ENCODE measurements at places on chromosomes 2 and 18.

- DNase-seq: no peak
These were observed 1.5 kb downstream of the INO80D start for GRCh38 chr2:206084439-206084869.

GRCh38 chr2:33022395-33022985 lies 75.7 kb downstream of the LTBP1 start:
- no peak for DNase-seq

DNA sequence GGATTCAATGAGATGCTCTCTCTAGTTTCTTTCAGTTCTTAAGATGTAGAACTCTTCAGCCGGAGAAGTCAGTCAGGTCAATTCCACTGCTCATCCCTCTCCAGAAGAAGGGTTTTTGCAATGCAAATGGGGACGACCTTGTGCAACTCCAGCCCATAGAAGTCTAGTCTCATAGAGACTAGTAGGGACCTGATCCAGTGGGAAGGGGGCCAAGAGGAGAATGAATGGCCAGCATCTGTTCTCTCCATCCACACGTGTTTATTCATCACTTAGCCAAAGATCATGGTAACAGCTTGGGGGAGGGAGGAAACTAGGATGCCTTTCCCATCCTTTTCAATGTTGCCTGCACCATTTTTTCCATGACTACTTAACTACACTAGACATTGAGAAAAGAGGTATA lies 120.2 kb downstream of the LAMA3 start:
- no peak for DNase-seq

DNA sequence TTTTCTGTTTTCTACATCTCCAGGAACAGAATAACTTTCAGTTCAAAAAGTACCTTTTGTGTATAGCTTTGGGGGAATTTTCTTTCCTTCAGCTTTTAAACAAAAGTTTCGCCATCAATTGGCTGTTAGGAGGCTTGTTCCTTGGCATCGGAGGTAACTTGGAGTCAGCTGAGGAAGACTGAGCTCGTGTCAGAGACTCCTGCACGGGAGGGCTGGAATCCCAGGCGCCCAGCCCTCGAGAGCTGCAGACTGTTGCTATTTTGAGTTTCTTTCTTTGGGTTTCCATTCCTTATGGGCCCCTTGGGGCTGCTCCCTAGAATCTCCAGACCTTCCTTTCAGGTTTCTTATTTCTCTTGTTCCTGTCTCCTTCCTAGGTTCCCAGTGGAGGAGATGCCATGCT lies 8.1 kb downstream of the EMILIN2 start:
- DNase-seq: no peak

DNA sequence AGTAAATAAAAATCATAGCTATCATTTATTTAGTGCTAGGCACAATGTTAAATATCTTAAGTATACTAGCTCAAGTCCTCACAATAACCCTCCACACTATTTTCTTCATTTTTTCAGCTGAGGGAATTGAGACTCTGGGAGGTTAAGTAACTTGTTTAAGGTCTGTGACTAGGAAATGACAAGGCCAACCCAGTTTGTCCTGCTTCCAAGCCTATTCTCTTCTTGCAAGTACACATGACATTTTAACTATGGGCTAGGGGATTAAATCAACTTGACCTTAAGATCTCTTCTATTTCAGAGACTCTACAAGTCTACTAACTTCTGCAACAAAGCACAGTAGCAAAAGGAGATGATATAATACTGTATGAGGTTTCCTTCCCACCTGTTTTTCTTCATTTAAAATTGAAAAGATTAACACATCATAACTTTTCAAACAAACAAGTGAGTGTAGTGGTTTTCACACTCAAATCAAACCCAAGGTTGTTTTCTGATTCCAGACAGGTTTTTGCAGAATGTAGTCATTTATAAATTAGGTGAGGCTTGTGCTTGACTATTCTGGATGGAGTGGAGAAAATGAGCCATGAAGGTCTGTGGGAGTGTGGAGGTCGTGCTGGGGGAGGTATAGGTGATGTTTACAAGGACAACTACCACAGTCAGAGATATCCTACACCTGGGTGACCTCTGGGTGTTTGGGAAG lies 57.0 kb downstream of the CD28 start:
- DNase-seq: no peak

DNA sequence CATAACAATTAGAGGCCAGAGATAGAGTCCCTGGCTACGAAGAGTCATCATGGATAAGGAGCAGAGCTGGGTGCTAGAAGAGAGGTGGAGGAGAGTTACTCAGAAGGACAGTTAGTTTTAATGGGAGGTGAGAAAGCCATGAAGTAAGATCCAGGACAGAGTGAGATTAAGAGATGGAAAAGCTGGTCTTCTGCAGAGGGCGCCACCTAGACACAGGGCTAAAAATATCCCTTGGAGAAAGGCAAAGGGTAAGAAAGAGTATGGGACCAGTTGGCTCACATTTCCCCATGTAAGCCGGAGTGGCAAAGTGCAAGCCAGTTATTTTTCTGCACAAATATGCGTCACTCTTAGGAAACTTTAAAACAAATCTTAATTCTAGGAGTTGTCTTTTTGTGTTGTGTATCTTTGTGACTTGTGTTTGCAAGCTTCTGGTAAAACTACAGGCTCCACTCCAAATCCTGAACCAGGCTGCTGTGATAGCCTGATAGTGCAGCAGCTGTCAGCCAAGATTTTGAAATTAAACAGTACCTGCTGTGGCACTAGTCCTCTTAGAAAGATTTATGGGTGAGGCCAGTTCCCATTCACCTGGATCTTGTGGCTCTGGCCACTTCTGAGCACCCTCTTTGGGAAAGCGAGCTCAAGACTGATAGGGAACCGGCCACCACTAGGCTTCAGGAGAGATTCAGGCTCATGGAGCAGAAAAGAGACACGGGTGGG lies 204.2 kb downstream of the TPGS2 start:
- no peak for DNase-seq

GRCh38 chr2:27991146-27991545 lies 100.6 kb downstream of the BABAM2 start:
- no peak for DNase-seq

DNA sequence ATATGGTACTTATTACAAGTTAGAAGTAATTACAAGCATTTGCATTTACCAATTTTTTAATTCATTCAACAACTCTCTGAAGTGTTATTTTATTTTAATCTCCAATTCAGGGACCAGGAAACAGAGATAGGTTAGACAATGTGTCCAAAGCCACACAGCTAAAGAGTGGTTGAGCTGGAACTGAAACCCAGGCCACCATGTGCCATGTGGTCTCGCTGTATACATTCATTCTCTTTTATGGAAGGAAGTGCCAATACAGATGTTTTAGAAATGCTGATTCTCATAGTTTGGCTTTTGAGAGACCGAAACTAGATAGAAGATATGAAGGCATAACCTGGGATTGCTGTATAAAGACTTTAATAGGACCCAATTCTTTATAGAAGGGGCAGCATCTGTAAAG lies 684.6 kb upstream of the ID2 start:
- no peak for DNase-seq

GRCh38 chr2:217269701-217270484 lies 410.0 kb upstream of the TNP1 start:
- no peak for DNase-seq

- DNase-seq: no peak
These were observed 13.6 kb downstream of the CRIM1 start for GRCh38 chr2:36369163-36369562.

DNA sequence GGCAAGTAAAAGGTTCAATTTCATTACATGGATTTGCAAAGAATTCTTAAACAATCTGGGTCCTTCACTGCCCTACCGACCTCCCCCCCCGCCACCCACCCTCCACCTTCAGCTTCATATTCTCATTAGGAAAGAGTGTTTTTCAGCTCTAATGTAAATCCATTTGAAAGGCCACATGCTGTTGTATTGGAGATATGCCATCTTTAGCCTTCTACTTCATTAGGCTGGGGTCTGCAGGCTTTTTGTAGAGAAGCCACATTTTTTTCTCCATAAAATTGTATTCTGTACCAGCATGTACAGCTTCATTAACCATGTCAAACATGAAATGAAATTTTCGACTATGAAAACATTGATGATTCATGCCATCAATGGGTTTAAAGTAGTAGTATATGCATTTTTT lies 42.8 kb upstream of the THUMPD2 start:
- no peak for DNase-seq

GRCh38 chr18:8065284-8065683 lies 498.2 kb downstream of the PTPRM start:
- no peak for DNase-seq

DNA sequence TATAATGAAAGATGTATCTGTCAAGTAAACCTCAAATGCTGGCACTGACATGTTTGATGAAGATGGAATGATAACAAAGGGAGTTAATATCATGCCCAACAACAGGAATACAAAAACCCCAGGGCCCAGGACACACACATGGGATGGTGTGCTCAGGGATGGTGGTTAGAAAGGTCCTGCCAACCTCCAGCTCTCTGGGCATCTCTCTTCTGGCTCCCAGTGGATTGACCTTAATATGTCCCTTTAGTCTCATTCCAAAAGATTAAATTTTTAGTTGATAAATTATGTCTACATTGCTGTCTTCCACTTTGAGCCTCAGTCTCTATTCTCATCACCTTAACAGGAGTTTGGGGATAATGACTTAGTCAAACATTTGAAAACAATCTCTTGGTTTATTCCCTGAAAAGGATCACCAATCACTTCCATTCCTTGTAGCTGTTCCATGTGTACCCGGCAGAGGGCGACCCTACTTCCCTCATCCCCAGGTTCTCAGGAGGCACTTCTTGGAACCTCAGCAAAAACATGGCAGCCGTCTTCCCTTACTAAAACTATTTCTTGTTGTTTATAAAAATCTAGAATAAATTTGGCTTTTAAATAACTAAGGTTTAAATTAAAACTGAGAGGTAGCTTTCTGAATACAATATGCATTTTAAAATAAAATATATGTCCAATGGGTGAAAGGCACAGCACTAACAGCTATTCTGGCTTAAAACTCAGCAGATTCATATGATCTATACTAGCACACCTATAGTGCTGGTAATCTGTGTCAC lies 29.6 kb downstream of the MCEE start:
- peak; percentile 44 for DNase-seq

- DNase-seq: no peak
These were observed 156.5 kb upstream of the L3MBTL4 start for GRCh38 chr18:6571239-6571602.

DNA sequence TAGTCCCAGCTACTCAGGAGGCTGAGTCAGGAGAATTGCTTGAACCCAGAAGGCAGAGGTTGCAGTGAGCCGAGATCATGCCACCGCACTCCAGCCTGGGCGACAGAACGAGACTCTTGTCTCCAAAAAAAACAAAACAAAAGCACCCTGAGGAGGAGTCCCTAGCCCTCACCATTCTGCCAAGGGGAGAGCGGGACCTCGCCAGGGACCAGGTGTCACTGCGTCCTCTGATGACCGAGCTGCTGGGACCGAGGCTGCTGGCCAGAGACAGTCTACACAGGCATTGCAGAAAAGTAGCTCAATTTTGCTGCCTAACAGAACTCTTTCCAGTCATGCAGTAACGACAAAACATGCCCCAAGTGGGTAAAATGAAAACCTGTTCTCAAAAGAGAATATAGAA lies 18.4 kb downstream of the NCK2 start:
- DNase-seq: no peak

- no peak for DNase-seq
These were observed 124.0 kb downstream of the MDH1 start for GRCh38 chr2:63712748-63713147.

GRCh38 chr2:142918624-142919023 lies 41.2 kb downstream of the KYNU start:
- no peak for DNase-seq

DNA sequence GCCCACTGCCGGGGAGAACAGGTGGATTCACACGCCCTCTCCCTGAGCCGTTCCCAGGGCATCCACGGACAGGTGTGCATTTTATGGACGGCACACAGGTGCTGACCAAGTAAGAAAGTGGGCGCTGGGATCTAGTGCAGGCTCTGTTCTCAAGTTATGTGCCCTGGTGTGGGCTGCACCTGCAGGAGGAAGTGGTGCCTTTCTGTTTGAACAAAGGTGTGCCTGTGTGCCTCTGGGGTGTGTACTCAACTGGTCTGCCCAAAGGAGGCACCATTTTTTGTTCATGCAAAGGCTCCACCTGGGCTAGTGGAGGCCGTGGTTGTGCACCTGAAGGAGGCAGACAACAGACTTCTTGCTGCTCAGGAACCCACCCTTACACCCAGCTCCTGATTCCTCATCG lies 88.2 kb upstream of the HK2 start:
- no peak for DNase-seq

GRCh38 chr2:180449171-180449915 lies 442.2 kb upstream of the CWC22 start:
- no peak for DNase-seq

GRCh38 chr2:158214431-158214830 lies 112.8 kb downstream of the UPP2 start:
- DNase-seq: no peak

DNA sequence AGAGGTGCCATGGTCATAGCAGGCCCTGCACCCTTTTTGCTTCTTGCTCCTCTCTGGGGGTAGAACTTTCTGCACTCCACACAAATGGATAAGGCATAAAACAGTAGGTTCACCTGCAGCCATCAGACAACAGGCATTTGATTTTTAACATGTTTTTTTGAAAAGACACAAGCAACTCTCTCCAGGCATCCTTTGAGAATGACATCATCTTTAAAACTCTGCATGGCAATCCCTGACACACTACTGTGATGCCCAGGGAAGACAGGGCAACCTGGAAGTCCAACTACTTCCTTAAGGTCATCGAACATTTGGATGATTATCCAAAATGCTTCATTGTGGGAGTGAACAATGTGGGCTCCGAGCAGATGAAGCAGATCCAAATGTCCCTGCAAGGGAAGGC lies 82.8 kb downstream of the SKA1 start:
- DNase-seq: no peak

GRCh38 chr2:174005801-174006419 lies 40.7 kb upstream of the SP3 start:
- DNase-seq: no peak

Measured in CD8-positive, alpha-beta T cell (primary cell).